M059J (cell line): ENCODE measurements at places on chromosomes 6 and 20.

DNA sequence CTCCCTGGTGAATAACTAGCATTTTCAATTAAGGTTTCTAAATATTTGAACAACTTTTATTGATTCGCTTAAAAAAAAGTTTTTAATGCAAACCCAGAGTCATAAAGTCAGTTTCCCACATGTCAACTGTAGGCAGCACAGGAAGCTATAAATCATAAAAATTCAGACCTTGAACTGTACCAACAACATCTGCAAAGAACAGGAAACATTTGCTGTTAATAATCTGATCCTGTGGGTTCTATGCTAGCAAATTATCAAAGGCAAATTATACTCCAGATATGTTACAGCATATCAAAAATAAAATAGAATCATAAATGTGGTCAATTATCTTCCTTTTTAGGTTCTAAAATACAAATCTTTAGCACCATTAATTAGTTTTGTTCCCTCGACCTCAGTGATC lies 16.6 kb upstream of the MAP7 start:
- no peak for DNase-seq

DNA sequence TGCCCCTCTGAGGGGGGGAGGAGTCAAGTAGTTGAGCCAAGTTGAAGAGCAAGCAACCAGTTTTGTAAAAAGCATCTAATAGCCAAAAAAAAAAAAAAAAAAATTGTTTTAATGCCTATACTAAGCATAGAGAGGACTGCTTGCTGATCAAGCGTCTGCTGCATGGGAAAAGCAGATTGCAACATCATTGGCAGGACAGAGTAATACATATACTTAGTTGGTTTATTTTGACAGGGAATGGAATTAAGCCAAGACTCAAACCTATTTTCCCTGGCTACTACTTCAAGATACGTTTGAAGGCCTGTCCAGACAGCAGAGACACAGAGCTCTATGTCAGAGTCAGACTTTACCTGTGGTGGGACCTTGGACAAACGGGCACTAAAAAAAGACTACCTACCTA lies 120.5 kb downstream of the RTN4IP1 start:
- DNase-seq, result peak; percentile 45

DNA sequence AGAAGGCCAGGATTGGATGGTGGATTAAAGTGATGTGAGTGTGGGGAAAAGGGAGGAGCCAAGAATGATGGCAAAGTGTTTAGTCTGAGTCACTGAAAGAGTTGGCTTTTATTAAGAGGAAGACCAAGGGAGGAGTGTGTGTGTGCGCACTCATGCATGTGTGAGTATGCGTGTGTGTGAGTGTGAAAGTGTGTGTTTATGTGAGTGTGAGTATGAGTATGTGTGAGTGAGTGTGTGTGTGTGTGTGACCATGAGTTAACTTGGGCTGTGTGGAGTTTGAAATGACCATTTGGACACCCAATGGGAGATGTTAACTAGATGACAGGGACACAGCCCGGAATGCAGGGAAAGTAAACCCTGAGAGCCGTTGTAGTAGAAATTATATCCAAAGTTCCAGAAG lies 57.6 kb upstream of the EYA2 start:
- DNase-seq, result no peak

DNA sequence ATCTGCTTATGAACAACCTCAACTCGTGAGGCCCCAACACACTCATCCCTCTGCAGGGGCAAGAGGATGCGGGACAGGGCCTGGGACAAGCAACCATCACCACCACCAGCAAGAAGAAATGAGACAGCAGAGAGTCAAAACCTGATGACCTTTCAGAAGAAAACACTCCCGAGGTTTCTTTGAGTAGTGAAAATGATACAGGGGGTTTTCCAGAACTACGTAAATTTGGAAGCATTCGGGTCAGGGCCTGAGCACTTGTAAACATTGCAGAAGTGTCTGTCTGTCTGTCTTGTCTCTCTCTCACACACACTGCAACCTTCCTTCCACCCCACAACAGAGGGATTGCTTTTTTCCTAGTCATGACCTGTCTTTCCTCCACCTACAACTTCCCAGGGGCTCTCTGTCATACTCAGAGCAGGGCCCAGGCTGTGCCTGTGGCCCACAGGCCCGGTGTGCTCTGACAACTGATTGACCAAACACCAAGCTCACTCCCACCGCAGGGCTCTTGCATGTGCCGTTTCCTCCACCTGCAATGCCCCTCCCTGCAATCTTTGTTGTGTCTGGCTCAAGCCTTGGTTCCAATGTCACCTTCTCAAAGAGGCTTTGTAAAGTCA lies 90.9 kb downstream of the BMP7 start:
- DNase-seq, result no peak

GRCh38 chr6:16294371-16294770 lies 56.0 kb downstream of the GMPR start:
- DNase-seq, result no peak

DNA sequence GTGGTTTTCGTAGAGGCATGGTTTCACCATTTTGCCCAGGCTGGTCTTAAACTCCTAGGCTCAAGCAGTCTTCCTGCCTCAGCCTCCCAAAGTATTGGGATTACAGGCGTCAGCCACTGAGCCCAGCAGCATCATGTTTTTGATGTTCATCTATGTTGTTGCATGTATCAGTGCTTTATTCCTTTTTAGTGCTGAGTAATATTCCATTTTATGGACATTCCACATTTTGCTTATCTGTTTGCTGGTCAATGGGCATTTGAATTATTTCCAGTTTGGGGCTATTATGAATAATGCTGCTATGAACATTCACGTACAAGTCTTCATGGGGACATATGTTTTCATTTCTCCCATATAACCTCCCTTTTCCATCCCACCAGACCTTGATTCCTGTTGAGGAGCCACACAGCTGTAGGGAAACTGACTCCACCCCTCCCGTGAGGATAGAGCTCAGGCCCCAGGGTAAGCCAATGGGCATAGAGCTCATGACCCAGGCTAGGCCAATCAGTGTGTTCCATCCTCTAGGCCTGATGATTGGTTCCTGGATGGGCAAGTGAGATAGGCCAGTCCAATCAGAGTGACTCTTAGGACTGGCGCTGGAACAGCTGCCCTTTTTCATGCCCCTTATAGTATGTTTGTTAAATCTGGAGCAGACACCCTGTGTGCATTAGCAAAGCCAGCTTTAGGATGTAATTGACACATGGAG lies 49.5 kb downstream of the DLGAP4 start:
- no peak for DNase-seq

- no peak for DNase-seq
Measured at GRCh38 chr6:101668496-101669030, 275.1 kb downstream of the GRIK2 start.

DNA sequence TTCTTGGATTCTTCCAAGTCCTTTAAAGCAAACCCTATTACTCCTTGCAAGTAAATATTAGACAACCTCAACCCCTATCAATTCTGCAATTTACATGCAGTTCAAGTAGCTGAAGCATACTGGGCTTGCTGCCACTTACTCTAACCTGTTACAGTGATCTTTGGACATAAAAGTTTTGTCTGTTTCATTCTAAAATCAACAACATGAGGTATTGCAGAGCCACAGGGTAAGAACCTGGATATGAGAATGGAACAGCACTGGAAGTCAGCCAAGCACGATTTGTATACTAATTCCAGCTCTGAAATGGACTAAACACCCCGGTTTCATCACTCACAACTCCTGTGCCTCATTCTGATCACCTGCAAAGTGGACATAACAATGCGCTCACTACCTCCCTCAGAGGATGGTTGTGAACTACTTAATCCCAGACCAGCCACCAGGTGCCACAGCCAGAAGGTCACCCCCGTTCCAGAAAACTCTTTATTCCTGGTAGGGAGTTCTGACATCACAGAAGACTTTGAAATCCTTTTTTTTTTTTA lies 270.0 kb downstream of the ADGB start:
- no peak for DNase-seq

- no peak for DNase-seq
Measured at GRCh38 chr6:20069021-20069522, 143.2 kb downstream of the MBOAT1 start.

DNA sequence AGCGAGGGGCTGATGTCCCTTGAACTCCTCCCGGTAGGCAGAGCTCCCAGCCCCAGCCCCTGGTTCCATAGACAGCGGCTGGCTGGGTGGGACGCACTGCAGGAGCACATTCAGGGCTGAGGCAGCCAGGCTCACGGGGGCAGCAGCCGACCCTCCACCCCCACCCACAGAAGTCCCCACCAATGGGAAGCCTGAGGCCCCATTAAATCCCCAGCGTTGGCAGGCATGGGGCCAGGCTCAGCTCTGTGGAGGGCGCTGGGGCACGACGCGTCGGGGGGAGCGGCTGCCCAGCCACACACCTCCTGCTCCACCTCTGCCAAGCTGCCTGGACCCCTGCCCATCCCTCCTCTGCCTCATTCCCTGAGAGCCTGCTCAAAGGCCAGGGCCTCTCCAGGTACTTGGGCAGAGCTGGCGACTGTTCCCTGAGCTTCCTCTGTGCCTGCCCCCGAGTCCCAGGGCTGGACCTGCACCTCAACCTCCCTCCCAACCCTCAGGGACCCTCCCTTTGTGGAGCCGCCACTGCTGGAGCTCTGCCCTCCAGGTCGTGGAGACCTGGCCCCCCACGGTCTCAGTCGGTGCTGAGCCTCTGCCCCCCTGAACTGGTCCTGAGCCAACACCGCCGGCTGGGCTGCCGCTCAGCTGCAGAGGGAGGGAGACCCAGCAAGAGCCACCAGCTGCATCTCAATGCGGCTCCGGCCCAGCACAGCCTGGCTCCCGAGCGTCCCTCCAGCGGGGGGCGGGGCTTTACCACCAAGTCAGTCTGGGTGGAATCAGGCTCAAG lies 9.1 kb downstream of the CHRNA4 start:
- no peak for DNase-seq

- no peak for DNase-seq
Measured at GRCh38 chr6:13368079-13368730, 39.9 kb upstream of the TBC1D7 start.

- no peak for DNase-seq
Measured at GRCh38 chr6:20334962-20335361, 66.7 kb upstream of the E2F3 start.

- DNase-seq, result peak; percentile 38
Measured at GRCh38 chr6:79984261-79984660, 20.2 kb upstream of the TTK start.

DNA sequence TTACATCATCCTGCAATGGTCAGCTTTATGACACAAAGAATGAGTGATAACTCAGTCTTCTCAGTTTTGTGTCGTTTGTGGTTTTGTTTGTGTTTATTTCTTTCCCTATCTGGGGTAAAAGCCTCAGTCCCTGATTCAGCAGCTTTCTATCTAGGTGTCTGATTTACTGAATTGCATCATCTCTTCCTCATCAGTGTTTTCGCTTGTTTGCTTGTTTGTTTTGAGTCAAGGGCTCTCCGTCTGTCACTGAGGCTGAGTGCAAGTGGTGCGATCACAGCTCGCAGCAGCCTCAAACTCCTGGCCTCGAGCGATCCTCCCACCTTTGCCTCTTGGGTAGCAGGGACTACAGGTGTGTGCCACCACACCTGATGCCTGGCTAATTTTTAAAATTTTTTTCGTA lies 548.9 kb downstream of the PRKN start:
- DNase-seq, result no peak

DNA sequence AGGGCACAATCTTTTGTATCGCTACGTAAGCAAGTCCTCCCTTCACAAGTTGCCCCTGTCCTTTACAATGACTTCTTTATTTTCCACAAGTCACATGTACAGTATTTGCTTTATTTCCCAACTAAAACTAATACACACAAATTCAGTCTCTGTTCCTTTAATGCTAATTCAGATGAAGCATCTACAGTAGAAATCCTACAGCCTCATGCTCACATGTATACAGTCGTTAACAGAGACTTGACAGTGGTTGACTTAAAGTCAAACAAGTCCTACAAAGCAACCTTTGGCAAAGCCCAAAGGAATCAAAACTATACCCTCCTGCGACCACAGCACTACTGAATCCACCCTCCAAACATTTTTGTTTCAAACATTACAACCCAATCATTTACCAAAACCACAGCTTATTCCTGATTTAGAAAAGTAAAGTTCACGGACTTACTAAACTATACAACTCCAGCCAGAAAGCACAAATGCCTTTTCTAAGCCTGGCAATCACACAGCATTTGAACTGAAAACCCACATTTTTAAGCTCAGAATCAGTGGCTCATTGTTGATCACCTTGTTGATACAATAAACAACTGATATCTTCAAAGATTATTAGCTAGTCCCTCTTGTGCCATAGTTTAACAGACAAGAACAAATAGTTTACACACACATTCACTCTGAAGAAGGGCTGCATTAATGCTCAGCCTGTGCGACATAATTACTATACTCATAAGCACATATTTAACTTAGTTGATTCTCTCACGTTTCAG lies 70.9 kb upstream of the NHSL1 start:
- DNase-seq, result no peak

DNA sequence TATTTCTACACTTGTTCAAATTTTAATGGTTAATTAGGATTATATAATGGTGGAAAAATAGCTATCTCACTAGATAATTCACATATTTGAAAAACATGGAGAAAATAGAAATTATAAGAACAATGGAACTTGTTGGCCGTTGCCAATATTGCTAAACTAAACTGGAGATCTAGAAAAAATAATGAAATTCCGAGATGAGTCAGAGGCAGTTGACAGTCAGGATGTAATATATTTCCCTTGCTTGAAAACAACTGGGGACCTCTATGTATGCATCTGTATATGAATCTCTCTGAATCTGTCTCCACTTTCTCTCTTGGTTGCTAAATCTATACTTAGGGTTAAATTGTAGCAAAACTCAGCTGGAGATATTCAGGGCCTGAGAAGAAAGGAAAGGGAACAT lies 1108.2 kb upstream of the GJE1 start:
- DNase-seq, result peak; percentile 10
